ENCODE measurements at places on chromosomes 11 and 22.

DNA sequence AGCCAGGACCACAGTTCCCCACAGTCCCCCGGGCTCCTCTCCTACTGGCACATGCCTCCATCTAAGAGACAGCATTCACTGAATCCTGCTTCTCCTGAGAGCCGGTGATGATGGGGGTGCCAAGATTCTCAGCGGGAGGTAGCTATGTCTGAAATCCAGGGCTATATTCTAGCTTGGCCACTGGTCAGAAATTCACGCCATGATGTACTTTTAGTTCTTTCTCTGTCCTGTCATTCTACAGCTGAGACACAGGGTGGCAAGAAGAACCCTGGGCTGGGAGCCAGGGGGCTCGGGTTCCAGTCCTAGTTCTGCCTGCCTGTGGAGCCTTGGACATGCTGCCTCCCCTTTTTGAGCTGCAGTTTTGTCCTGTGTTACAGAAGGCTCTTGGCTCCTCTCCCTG, 59.2 kb upstream of the PHOX2A start:
- DNase-seq, result no peak

GRCh38 chr11:30763951-30764350, 177.8 kb upstream of the MPPED2 start:
- DNase-seq, result no peak

GRCh38 chr11:118095493-118095892, 8.7 kb upstream of the SMIM35 start:
- DNase-seq, result no peak

GRCh38 chr11:116376547-116376946, 396.2 kb downstream of the BUD13 start:
- DNase-seq, result no peak

- DNase-seq, result no peak
Measured at GRCh38 chr11:18618342-18619025, 15.7 kb downstream of the SPTY2D1 start.

- no peak for DNase-seq
Measured at GRCh38 chr22:43855431-43855830, 6.9 kb downstream of the SULT4A1 start.

- DNase-seq, result no peak
Measured at GRCh38 chr11:91969486-91969885, 255.1 kb upstream of the FAT3 start.

DNA sequence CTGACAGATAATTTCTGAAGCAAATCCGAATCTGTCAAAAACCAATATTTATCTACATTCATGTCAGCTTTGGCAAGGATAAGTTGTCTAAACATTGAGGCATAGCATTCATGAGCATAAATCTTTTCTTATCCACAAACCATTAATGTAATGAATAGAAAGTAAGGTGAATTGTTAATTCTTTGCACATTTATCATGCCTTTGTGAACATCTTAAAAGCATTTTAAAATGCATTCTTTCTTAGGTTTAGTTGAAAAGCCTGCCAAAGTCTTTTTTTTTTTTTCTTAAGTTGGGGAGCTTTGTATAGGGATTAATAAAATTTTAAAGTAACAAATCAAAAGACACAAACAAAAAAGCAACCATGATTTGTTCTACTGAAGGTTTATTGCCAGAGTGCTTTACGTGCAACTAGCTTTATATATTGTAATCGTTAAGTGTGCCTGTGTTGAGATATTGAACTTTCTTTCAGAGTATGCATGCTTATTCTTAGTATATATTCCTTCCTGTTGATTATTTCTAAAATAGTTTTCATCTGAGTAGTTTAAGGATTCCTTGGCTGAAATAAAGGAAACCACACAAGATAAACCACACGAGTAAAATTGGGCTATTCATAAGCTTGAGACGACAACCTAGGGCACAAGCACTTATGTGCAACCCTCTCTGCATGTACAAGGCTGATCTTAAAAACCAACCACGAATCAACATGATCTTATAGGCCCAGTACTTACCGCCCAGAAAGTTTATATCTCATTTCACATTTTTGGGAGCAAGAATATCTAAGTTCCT, 1110.9 kb upstream of the CNTN5 start:
- no peak for DNase-seq

GRCh38 chr22:29435236-29436136, 2.9 kb upstream of the RFPL1 start:
- no peak for DNase-seq

GRCh38 chr22:38230108-38230825, 28.5 kb downstream of the MAFF start:
- DNase-seq, result no peak

DNA sequence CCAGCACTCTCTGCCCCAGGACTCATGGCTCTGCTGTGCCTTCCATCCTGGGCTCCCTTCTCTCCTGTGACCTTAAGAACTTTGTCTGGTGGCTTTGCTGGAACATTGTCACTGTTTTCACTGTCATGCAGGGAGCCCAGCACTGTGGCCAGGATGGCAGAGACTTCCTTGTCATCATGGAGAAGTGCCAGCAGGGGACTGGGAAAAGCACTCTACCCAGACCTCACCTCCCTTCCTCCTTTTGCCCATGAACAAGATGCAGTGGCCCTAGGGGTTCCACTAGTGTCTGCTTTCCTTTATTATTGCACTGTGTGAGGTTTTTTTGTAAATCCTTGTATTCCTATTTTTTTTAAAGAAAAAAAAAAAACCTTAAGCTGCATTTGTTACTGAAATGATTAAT, 2.9 kb upstream of the TTC36 start:
- DNase-seq, result no peak

DNA sequence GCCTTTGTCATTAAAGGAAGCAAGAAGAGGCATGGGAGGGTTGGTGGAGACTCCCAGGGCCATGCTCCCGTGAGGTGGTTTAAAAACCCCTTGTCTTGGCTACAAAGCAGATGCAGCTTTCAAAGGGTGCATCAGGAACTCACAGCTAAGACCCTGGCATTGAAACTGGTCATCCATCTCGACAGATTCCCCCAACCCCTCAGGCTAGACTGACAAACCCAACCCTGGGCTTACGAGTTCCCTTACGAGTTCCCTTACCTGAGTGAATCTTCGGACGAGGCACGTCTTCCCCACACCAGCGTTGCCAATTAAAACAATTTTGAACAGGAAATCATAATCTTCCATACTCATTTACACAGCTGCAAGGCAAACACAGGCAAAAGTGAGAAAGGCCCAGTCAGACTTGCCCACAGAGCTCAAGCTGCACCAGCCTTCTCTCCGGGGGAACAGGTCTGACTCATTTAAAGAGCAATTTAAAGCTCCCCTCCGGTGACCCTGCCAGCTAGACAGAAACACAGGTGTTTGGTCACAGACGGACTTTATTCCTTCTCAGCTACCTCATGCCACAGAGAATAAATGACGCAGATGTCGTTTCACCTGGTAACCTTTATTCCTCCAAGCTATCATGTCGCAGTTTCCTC, 74.6 kb downstream of the RAB30 start:
- no peak for DNase-seq

- DNase-seq, result no peak
Measured at GRCh38 chr22:32832174-32832573, 30.7 kb downstream of the TIMP3 start.

DNA sequence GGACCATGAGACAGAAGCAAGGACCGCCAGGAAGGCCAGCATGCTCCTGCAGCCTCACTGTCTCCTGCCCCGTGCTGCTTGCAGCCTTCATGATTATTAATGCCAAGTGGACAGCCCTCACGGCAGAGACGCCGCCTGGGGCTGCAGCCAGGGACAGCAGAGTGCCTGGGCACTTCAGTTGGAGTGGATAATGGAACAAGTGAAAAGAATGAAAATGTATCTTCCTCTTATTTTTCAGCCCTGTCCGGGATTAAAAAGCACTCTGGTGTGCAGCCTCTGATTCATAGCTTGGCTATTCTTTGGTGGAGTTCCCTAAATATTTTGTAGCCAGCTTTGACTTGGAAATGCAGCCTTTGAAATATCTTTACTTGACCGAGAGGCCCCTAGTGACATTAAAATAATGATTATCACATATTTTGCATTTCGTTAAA, 1404.2 kb downstream of the BRD1 start:
- DNase-seq, result no peak

GRCh38 chr22:41922328-41922727, 4.3 kb downstream of the TNFRSF13C start:
- no peak for DNase-seq

DNA sequence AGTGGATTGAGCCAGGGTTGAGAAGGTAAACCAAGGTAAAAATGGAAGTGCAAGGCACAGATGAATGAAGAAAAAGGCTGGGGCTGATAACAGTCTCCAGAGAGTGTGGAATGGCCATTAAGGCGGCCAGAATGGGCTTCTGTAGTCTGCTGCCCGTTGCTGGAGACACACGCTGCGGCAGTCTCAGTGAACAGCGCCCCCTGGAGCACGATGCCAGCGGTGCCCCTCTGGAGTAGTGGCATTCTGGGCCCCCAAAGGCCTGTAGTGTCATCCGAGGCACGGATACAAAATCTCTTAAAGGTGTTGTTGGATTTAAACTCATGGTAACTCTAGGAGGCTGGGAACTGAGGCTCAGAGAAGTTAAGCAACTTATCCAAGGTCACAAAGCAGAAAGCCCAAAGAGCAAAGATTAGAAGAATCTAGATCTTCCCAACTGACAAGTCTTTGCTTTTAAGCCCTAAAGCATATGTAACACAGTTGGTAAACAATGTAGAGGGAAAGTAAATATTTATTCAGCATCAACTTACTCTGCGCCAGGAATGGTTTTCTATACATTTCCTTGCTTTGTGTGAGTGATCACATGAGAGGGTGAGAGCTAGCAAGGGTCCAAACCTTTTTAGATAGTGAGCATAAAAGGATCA, 18.2 kb downstream of the KCNJ1 start:
- peak; percentile 28 for DNase-seq

DNA sequence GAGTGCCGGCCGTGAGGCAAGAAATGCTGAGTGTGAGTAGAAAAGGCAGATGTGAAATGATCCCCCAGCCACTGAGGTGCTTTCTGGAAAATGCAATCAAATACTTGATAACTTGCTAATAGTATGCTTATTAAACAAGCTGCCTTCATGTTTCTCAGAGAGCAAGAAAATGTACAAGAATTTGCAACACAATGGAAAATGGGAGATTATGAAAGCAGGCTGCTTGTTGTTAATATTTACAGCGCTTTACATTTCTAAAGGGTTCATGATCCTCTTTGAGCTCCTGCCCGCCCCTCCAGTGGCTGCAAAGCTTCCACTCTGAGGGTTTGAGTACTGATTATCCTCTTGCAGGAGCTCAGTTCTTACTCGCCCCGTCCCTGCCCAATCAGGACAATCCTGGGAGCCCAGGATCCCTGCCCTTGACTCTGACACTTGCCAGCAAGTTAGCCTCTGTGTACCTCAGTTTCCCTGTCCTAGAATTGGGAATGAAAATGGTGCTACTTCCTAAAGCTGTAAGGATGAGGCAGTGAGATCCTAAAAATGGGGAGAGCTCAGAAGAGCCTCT, 645.1 kb downstream of the TBC1D22A start:
- DNase-seq, result no peak

- DNase-seq, result no peak
Measured at GRCh38 chr11:90349731-90350130, 126.9 kb upstream of the CHORDC1 start.

- DNase-seq, result no peak
Measured at GRCh38 chr11:7307836-7308235, 56.1 kb downstream of the SYT9 start.

- no peak for DNase-seq
Measured at GRCh38 chr11:130849215-130849568, 67.1 kb downstream of the SNX19 start.

GRCh38 chr22:22948651-22949571, 61.3 kb downstream of the IGLL5 start:
- no peak for DNase-seq

- DNase-seq, result peak; percentile 55
Measured at GRCh38 chr11:58577555-58578135, 1.2 kb upstream of the ZFP91 start.

GRCh38 chr11:61194981-61195695, 8.2 kb upstream of the PGA3 start:
- DNase-seq, result no peak

DNA sequence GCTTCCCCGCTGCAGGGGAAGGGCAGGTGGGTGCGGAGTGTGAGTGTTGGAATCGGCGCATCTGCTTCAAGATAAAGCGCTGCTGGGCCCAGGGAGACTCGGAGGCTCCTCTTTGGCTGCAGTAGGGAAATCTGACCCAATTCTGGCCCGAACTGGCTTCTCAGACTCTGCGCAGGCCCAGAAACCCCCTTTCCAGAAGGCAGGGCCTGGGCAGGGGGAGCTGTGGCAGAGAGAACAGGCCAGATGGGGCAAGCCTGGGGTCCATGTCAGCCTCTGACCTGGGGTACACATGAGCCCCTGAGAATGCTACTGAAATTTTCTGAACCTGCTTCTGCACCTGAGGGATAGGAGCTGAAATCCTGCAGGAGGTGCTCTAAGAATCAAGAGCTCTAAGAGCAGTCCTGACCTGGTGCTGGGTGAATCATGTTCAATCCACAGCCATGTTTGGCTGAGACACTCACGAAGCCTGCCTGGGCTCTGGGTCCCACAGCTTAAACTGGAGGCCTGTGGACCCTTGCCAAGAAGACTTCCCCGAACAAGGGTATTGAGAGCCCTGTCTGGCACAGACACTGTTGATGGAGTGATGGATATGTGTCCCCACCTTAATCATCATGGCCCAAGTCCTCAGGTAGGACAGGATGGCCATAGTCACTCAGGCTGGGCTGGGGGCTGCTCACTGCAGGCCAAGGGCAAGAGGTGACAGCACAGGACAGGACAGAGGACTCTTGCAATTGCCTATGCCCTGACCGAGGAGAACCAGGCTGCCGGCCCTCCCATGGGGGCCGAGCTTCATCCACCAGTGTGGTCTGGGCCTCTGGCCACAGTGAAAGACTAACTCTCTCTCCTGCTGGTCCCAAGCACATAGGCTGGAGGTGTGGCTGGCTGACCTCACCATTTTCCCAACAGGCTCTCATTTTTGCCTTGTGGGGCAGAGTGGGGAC, 6.9 kb downstream of the RAB3IL1 start:
- no peak for DNase-seq

GRCh38 chr11:80722629-80723028, 1281.8 kb upstream of the TENM4 start:
- no peak for DNase-seq

- no peak for DNase-seq
Measured at GRCh38 chr11:46017341-46017740, 94.9 kb downstream of the LARGE2 start.

- DNase-seq, result no peak
Measured at GRCh38 chr11:72327606-72328005, 83.6 kb upstream of the PHOX2A start.

Measured in stimulated activated CD4-positive, alpha-beta T cell treated with anti-CD3 and anti-CD28 coated beads, Interleukin-12 subunit alpha, Interleukin-12 subunit beta, amount 100 ng/mL, for 24 hours (primary cell).